Ureter (tissue), 1 donor: ENCODE measurements at places on chromosomes 7 and 10.

- no peak for DNase-seq
These were observed 168.2 kb downstream of the SND1 start for GRCh38 chr7:127819975-127820731.

DNA sequence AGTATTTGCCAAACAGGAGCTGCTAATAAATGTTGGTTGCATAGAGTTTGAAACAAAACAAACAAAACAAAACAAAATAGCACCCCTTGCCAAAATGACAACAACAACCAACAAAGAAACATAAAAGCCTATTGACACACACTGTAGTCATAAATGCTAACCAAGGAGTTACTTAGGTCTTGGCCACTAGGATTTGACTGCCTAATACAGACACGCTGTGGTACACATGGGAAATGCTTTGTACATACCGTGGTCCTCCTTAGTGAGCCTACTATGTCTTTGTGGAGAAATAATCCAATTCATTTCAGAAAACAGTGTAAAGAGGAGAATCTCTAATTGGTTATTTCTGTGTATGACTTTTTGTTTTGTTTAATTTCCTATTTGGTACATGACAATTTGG is 53.2 kb upstream of the MTPN start:
- no peak for DNase-seq

- DNase-seq, result no peak
These were observed 19.0 kb downstream of the GARS1 start for GRCh38 chr7:30613366-30614325.

GRCh38 chr10:117734731-117735405 is 192.3 kb downstream of the EMX2 start:
- DNase-seq, result no peak

- no peak for DNase-seq
These were observed 262.1 kb downstream of the SKIDA1 start for GRCh38 chr10:21263263-21263803.
